Naive thymus-derived CD4-positive, alpha-beta T cell (primary cell): ENCODE measurements at places on chromosomes 2 and 18. TPM values are rescaled to one million over a fixed set of nuclear protein-coding genes. Genes with fewer than 3 reads are reported as not detected.

- H3K4me3 ChIP-seq = no peak overlapping the region
- DNase-seq = no peak
Observed at GRCh38 chr2:131036696-131037397, 56.4 kb downstream of the FAM168B start.

DNA sequence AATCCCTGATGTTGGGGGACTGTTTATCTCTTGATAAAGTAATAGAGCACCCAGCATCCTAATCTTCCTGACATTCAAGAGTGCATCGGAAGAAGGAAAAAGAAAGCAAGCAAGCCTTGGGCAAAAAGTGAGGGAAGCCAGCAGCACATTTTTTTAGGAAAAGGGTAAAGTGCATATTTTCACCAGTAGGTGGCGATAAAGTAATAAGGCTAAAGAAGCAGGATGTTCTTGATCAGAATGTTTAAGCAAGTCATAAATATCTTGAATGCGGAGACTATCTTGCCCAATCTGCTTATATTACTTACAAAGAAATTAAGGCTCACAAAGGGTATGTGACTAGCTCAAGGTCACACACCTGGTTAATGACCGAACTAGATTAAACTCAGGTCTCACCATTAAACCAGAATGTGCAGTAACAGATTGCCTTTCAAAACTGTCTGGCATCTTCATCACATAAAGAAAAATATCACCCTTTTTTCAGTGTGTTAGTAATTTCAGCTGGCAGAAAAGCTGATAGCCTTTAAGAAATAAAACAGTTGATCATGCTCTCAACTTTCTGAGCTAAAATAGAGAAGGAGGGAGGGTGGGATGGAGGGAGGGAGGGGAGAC lies 83.8 kb downstream of the VIT start:
- H3K27me3 ChIP-seq = no peaks in the 10 kb centered on the region
- H3K4me1 ChIP-seq = no peaks in the 10 kb centered on the region
- peak; percentile 42 for DNase-seq

- H3K36me3 ChIP-seq = no peaks in the 10 kb centered on the region
- H3K27ac ChIP-seq = no peak overlapping the region
- no peaks in the 10 kb centered on the region for H3K27me3 ChIP-seq
- no peak overlapping the region for H3K4me3 ChIP-seq
- no peaks in the 10 kb centered on the region for H3K4me1 ChIP-seq
Observed at GRCh38 chr2:33038230-33038629, 91.5 kb downstream of the LTBP1 start.

- no peak overlapping the region for H3K27ac ChIP-seq
- DNase-seq = no peak
- no peak overlapping the region for H3K4me3 ChIP-seq
Observed at GRCh38 chr2:187271825-187272224, 176.2 kb downstream of the CALCRL start.

GRCh38 chr2:10344105-10345066 lies 41.7 kb downstream of the HPCAL1 start:
- no peaks in the 10 kb centered on the region for H3K36me3 ChIP-seq
- H3K4me1 ChIP-seq = peaks cover 10% of the 10 kb centered on the region
- no peaks in the 10 kb centered on the region for H3K27me3 ChIP-seq
- no peak for DNase-seq
- no peak overlapping the region for H3K4me3 ChIP-seq

The TSHZ1 gene
- 25.7 TPM for total RNA-seq

DNA sequence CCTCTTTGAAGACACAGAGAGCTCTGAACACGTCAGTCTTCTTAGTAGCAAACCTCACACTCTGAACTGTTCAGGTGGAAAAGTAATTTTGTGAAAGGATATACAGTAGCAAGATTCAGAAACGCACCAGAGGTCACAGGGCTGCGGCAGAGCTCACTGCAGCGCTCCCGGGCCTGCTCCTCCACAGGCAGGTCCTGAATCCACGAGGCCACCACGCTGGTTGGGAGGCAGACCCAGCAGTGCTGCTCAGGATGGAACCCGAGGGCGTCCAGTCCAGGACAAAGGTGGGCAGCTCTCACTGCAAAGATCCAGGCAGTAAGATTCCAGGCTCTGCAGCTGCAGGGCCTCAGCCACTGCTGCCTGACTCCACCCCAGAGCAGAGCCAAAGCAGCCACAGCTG lies 576.2 kb upstream of the SALL3 start:
- DNase-seq = no peak
- H3K4me1 ChIP-seq = no peaks in the 10 kb centered on the region
- H3K27me3 ChIP-seq = no peaks in the 10 kb centered on the region
- no peak overlapping the region for H3K27ac ChIP-seq
- no peak overlapping the region for H3K4me3 ChIP-seq

DNA sequence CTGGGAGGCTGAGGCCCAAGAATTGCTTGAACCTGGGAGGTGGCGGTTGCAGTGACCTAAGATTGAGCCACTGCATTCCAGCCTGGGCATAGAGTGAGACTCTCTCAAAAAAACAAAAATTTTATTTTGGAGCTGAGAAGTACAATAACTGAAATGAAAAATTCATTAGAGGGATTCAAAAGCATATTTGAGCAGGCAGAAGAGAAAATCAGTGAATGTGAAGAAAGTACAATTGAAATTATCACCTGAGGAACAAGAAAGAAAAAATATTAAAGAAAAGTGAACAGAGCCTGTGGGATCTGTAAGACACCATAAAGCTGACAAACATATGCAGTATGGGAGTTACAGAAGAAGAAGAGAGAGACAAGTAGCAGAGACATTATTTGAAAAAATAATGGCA lies 137.1 kb downstream of the RAB3GAP1 start:
- no peak overlapping the region for H3K4me3 ChIP-seq
- H3K27ac ChIP-seq = no peak overlapping the region
- H3K27me3 ChIP-seq = no peaks in the 10 kb centered on the region
- H3K4me1 ChIP-seq = no peaks in the 10 kb centered on the region
- no peak for DNase-seq

GRCh38 chr2:160224060-160224459 lies 24.0 kb upstream of the ITGB6 start:
- no peak overlapping the region for H3K4me3 ChIP-seq
- DNase-seq = no peak

DNA sequence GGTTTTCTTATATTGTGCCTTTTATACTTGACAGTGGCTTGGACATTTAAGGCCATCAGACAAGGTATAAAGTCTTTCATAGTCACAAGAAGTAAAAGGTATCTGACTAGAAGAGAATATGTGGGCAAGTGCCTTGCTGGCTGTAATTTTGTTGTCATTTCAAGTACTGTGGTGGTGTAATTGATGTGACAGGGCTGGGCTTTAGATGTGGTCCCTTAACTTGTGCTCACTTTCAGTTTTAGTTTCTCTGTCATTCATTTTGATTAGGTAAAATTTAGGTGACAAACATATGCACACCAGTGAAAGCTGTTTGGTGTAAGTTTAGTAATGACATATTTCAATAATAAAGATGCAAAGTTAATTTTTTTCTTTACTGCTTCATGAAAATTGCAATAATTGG lies 31.2 kb upstream of the TBR1 start:
- no peak overlapping the region for H3K27ac ChIP-seq
- no peaks in the 10 kb centered on the region for H3K27me3 ChIP-seq
- no peak overlapping the region for H3K4me3 ChIP-seq
- H3K36me3 ChIP-seq = no peaks in the 10 kb centered on the region

GRCh38 chr2:122960759-122961641 lies 1064.1 kb upstream of the CNTNAP5 start:
- no peaks in the 10 kb centered on the region for H3K27me3 ChIP-seq
- no peak for DNase-seq
- no peaks in the 10 kb centered on the region for H3K36me3 ChIP-seq

DNA sequence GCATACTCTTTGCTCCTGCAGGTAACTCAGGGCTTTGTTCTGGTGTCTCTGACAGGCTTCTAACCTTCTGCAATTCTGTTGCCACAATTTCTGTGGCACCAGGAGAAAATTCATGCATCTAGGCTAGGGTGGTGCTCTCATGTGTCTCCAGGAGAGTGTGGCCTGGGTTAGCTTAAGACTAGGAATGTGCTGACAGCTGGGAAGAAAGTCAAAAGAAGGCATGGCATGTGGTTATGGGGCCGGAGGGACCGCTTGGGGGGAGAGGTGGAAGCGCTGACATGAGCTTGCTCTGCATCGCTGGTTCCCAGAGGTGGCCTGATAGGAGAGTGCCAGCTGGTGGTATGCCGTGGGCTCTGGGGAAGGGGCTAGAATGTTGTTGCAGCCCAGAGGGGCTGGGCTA lies 173.3 kb upstream of the TNP1 start:
- H3K27ac ChIP-seq = no peak overlapping the region
- DNase-seq = no peak
- H3K36me3 ChIP-seq = no peaks in the 10 kb centered on the region
- no peaks in the 10 kb centered on the region for H3K4me1 ChIP-seq
- H3K4me3 ChIP-seq = no peak overlapping the region

DNA sequence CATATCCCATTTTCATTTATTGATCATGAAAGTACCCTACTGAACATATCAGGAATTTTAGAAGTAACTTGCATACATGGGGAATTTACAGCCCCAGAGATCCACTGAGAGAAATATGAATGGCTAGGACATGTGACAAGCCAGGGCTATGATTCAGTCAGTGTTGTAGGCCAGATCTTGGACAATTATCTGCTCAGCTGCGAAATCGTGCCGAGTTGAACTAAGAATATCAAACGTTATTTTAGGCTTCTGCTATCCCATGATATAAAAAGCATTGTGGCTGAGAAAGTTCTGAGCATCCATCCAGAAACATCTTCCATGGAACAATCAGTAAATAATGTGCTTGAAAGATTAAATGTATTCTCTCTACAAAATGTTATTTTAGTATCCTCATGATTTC lies 85.7 kb upstream of the UNC80 start:
- H3K27me3 ChIP-seq = no peaks in the 10 kb centered on the region
- DNase-seq = no peak
- no peaks in the 10 kb centered on the region for H3K36me3 ChIP-seq

The BOLA3 gene
- total RNA-seq = 12.0 TPM

DNA sequence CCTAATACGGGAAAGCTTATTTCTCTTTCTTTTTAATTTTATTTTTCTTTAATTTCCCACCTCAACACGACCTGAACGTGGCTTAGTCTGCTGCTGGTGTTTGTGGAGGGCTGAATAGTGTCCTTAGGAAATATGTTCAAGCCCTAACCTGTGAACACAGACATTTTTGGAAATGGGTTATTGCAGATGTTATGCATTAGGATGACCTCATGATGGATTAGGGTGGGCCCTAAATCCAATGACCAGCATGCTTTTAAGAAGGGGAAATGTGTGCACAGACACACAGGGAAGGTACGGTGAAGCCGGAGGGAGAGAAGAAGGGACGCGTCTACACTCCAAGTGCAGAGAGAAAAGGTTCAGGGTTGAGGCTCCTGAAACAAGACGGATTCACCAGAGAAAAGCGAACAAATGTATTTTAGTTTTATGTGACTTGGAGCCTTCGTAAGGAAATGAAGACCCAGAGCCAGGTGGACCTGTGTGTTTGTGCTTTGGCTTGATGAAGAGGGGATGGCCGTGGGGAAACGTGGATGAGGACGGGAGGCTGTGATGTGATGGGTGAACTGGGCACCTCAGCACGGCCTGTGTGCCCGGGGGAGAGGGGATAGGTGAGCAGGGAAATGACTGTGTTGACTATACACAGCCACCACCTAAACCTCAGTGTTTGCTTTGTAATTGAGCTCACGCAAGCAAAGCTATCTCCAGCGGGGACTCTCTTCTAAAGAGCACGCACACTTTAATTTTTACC lies 37.5 kb downstream of the RTP5 start:
- no peaks in the 10 kb centered on the region for H3K4me1 ChIP-seq
- H3K27me3 ChIP-seq = no peaks in the 10 kb centered on the region
- no peak overlapping the region for H3K27ac ChIP-seq
- DNase-seq = no peak
- H3K36me3 ChIP-seq = peaks cover 12% of the 10 kb centered on the region

- H3K27me3 ChIP-seq = no peaks in the 10 kb centered on the region
- no peak for DNase-seq
- no peaks in the 10 kb centered on the region for H3K4me1 ChIP-seq
- no peaks in the 10 kb centered on the region for H3K36me3 ChIP-seq
Observed at GRCh38 chr2:38138419-38138818, 62.5 kb upstream of the CYP1B1 start.

The DCC gene
- total RNA-seq = not detected

GRCh38 chr2:160257041-160257742 lies 57.1 kb upstream of the ITGB6 start:
- H3K27ac ChIP-seq = no peak overlapping the region
- DNase-seq = no peak
- H3K4me3 ChIP-seq = no peak overlapping the region
- H3K27me3 ChIP-seq = no peaks in the 10 kb centered on the region
- H3K36me3 ChIP-seq = no peaks in the 10 kb centered on the region
- no peaks in the 10 kb centered on the region for H3K4me1 ChIP-seq

The RESP18 gene
- not detected for total RNA-seq

The GKN2 gene
- not detected for total RNA-seq

DNA sequence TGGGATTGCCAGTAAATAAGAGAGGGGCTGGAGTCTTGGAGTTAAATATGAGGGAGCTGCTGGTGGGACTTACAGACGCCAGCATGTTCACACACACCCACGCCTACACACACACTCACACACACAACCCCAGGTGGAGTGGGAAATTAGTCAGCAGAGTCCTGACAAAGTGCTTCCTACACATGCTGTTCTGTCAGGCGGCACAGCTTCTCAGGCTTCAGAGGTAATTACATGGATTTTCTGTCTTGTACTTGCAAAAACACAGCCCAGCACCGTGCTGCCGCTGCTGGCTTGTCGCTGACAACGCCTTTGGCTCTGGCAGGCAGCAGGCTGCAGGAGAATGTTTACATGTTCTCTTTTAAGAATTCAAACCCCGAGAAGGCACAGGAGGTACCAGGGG lies 1186.3 kb upstream of the CELF4 start:
- H3K4me1 ChIP-seq = no peaks in the 10 kb centered on the region
- H3K36me3 ChIP-seq = no peaks in the 10 kb centered on the region
- DNase-seq = no peak
- H3K27ac ChIP-seq = no peak overlapping the region

- no peaks in the 10 kb centered on the region for H3K27me3 ChIP-seq
- no peak for DNase-seq
Observed at GRCh38 chr2:182754231-182754630, 38.2 kb downstream of the DNAJC10 start.

DNA sequence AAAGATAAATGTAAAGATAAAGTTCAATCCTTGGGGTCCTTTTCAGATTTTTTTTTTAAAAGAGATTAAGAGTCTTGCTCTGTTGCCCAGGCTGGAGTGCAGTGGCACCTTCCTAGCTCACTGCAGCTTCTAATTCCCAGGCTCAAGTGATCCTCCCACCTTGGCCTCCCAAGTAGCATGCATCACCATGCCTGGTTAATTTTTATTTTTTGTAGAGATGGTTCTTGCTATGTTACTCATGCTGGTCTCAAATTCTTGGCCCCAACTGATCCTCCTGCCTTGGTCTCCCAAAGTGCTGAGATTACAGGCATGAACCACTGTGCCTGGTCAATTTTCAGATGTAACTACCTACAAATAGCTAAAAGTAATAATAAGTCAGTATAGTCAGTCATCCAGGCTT lies 21.1 kb downstream of the NFE2L2 start:
- no peaks in the 10 kb centered on the region for H3K36me3 ChIP-seq
- no peak overlapping the region for H3K4me3 ChIP-seq
- peak overlapping the region; percentile 48 for H3K27ac ChIP-seq
- no peak for DNase-seq
- no peaks in the 10 kb centered on the region for H3K27me3 ChIP-seq
- H3K4me1 ChIP-seq = peaks cover 38% of the 10 kb centered on the region

- H3K27me3 ChIP-seq = no peaks in the 10 kb centered on the region
- no peak overlapping the region for H3K27ac ChIP-seq
- no peaks in the 10 kb centered on the region for H3K36me3 ChIP-seq
- no peaks in the 10 kb centered on the region for H3K4me1 ChIP-seq
- no peak overlapping the region for H3K4me3 ChIP-seq
Observed at GRCh38 chr2:135585586-135585985, 54.3 kb downstream of the R3HDM1 start.

- H3K4me1 ChIP-seq = no peaks in the 10 kb centered on the region
- no peak overlapping the region for H3K4me3 ChIP-seq
- peak; percentile 32 for DNase-seq
- H3K36me3 ChIP-seq = no peaks in the 10 kb centered on the region
- no peaks in the 10 kb centered on the region for H3K27me3 ChIP-seq
- H3K27ac ChIP-seq = no peak overlapping the region
Observed at GRCh38 chr2:75627902-75628504, 18.6 kb upstream of the MRPL19 start.
